ENCODE measurements at places on chromosomes 11 and 22.

DNA sequence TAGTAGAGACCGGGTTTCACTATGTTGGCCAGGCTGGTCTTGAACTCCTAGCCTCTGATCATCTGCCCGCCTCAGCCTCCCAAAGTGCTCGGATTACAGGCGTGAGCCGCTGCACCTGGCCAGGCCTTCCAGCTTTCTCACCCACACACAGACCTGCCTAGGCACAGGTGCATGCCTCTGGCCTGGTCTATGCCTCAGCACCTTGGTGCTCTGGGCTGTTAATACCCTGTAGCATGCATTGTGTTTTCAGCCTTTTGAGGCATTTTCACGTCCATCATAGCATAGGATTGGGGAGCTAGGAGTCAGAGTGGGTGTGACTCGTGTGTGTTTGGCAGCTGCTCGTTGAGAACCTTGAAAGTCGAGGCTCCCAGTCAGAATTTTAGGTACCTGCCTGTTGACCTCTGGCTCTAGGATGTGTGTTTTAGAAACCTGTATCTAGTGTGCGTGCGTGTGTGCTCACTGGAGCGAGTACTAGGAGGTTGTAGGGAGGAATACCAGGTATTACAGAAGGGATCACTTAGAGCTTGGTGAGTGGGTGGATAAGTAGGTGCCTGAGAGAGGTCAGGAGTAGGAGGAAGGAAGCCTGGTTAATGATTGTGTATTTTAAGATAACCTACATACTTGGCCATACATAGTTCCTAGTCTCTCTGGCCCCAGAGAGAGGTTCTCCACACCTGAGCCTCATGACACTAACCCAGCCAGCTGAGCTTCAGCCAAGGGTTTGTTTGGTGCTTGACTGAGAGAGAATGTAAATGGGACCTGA, 20.0 kb downstream of the CRKL start:
- no peak for DNase-seq

DNA sequence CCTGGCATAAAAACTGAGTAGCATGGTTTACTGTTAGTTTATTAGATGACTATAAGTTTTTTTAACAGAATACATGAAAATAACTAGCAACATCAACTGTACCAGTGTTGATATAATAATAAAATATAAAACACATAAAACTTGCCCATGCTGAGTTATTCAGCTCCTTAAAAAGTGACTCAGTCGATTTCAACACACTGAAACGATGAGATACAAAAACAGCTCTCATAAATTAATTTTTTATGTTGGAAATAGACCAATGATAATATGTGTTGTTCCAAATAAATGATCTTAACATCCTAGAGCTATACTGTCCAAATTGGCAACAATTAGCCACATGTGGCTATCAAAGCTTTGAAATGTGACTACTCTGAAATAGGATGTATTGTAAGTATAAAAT, 15.9 kb downstream of the PDGFD start:
- peak; percentile 40 for DNase-seq

GRCh38 chr11:70033711-70034070, 44.4 kb upstream of the ANO1 start:
- DNase-seq: no peak

GRCh38 chr11:19642185-19643158, 70.2 kb upstream of the NAV2 start:
- DNase-seq: no peak

DNA sequence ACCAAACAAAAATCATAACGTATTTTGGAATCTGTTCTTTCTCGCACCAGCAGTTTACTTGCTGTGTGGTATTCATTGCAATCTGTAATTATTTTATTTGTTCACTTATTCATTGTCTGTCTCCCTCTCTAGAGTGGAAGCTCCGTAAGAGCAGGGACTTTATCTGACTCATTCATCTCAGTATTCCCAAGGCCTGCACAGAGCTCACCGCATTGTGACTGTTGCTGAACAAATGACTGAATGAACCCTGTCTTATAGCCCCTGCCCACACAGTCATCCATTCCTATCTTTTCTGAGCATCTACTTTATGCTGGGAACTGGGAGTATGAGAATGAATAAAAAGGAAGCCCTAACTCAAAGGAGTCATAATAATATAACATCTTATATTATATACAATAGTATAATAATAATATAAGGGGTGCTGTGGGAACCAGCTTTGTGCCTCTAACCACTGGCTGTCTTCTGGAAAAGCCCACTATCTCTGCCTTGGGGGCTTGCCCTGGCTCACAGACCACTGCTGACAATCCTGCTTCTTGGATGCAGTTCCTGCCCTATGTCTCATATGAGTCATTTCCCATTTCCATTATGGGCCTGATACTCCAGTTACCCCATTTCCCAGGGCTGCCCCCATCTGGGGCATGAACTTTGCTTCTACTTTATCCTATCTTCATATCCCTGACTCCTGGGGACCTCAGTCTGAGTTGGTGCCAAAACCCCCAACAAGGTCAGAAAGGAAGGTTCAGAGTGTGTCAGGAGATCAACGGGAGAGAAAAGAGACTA, 11.0 kb downstream of the XRRA1 start:
- peak; percentile 85 for DNase-seq

DNA sequence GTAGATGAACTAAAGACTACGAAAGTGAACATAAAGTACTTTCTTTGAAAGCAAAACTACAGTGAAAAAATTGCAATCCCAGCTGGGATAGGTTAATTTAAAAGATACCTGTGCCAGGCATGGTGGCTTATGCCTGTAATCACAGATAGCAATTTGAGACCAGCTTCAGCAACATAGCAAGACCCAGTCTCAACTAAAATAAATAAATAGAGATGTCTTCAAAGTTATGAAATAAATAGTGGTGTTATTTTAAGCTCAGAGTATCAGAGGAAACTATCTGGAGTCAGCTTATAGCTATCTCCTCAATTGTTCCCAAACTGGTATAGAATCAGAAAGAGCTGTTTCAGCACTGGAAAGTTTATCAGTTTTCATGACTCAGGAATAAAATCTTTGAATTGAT, 17.3 kb upstream of the MMP13 start:
- no peak for DNase-seq

DNA sequence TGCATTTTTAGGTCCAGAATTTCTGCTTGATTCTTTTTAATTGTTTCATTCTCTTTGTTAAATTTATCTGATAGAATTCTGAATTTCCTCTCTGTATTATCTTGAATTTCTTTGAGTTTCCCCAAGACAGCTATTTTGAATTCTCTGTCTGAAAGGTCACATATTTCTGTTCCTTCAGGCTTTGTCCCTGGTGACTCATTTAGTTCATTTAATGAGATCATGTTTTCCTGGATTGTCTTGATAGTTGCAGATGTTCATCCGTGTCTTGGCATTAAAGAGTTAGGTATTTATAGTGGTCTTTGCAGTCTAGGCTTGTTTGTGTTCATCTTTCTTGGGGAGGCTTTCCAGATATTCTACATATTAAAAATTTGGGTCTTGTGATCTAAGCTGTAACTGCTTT, 694.8 kb upstream of the CCDC179 start:
- peak; percentile 73 for DNase-seq
